ENCODE measurements at places on chromosomes 4 and X.

DNA sequence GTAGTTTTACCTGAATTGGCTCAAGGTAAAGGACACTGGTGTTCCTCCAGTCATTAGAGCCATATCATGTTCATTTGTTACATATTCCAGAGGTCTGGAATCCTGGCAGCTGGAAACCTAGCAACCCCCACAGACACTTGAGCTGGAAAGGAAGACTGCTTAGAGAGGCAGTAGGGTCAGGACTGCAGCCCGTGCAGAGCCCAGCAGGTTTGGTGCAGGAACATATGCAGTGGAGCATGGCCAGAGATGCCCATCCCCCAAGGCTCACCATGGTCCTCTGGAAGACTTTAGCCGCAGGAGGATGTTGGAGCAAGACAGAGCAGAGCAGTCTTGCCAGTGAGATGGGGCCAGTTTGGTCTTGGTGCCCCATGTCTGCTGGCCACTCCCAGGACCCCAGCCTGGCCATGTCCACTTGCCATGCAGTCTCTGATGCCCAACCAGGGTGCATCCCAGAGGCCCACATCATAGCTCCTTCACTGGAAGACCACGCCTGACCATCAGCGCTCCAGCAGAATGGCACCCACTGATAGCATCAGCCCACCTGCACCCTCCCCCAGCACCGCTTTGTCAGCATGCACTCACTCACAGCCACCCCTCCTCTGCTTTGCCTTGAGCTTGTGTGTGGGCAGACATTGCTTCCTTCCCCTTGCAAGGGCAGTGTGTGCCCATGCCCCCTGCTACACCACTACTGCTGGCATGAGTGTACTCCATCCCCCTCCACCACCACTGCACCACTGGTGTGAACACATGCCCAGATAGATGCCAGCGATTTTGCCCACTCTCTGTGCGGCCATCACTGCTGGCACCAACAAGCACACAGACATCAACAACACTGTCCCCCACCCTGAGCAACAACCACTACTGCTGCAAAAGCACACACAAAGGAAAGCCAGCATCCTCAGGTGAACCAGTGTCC, 190.3 kb upstream of the SPOCK3 start:
- DNase-seq = no peak

DNA sequence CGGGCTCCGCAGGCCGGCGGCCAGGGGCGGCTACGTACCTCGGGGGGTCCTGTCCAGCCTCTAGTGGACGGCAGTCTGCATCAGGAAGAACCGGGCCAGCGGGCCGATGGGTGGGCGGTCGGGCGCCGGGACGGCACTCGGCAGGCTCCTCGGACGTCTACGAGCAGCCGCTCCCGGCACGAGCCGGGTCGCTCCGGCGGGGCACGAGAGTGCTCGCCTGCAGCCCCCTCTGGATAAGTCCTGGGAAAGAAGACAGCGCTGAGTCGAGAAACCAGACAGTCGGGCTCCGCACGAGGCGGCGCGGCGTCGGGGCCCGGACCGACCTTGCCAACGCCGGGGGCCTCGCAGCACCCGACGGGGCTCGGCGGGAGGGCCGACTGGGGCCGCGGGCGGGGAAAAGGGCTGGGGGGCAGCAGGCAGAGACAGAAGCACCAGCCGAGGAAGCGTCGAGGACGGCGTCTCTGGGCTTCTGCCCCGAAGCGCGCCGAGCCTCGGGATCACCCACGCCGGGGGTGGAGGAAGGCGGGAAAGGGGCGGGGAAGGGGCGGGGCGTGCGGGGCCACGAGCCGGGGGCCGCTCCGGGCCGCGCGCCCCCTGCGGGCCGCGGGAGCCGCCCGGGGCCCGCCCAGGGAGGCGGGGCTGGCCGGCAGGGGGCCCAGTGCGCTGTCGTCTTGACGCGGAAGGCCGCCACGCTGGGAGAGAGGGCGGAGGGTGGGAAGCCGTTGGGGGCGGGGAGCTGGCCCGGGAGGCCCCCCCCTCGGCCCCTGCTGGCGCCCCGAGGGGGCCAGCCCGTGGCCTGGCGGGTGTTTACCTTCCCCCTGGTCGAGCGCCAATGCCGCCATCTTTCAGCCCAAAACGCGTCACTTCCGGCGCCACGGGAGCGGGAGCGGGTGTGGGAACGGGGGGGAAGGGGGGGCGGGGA, 1.9 kb downstream of the KLHL15 start:
- DNase-seq = peak; percentile 84

- DNase-seq = no peak
Observed at GRCh38 chr4:164383058-164383357, 370.9 kb upstream of the SMIM31 start.

DNA sequence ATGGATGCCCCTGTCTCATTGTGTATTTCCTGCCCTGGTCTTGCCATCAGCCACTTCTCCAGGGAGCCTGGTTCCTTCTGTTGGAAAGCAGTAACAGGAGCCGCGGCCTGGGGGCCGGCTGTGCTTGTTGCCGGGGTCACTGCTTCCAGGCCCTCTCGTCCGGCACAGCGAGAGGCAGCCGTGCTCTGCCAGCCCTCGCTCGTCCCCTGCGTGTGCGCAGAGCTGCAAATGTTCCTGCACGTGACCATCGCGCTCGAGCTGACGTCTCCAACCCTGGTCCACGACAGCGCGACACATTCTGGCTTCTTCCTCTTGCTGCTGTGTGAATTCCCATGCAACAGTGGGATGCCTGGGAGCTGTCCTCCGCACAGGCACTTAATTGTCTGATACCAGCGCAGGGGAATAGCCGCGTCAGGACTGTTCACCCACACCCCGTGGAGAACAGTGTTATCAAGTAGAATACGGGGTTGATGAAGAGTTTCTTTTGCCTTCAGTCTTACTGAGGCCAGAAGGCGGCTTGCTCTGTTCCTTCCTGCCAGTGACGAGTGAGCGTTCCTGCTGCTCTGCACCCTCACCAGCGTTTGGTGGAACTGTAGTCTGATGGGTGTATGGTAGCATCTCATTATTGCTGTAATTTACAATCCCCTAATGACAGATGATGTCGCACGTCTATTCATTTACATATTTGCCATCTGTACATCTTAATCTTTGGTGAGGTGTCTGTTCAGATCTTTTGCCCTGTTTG, 12.3 kb downstream of the PDE6B start:
- DNase-seq = no peak

DNA sequence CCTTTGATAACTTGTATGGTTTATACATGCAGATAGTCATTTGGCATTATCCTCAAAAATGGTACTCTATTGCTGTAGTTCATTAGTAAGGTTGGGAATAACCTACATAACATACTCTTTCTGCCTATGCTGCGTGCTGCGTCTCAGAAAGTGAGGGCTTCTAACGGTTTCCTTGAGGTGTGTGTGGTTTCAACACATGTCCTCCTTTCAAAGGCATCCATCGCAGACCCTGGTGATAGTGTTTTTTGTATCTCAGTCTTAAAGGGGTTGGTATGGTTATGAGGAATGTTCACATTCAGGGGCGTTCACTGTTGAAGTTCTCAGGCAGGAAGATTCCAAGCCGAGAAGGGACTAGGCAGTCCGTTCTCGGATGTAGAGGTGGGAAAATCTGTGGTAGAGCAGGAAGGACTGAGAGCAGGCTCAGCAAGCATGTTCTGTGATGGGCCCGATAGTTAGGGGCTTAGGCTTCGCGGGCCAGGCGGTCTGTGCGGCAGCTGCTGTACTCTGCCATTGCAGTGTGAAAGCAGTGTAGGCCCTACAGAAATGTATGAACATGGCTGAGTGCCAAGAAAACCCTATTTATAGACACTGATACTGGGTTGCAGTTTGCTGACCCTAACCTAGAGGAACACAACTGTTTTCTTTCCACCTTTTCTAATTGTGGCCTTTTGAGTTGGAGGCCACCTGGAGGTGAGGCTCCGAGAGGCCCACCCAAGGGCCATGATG, 123.2 kb downstream of the GPR143 start:
- no peak for DNase-seq

- no peak for DNase-seq
Observed at GRCh38 chrX:87578978-87579377, 61.4 kb downstream of the KLHL4 start.

DNA sequence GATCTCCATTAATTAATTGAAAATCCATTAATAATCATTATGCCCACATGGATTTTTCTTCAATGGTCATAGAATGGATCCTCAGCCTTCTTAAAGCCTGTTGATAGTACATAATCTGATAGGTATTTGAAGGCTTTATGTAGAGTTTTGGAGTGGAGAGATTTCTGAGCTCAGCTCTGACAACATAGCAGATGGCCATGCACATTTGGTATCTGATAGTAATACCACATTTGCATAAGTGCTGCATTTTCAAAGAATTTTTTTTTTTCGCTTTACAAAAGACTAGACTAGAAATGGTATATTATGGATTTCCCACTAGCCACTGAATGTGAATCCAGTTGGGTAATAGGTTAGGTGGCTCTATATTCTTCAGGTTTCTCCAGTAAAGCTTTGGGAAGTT, 440.6 kb downstream of the FGF13 start:
- no peak for DNase-seq

DNA sequence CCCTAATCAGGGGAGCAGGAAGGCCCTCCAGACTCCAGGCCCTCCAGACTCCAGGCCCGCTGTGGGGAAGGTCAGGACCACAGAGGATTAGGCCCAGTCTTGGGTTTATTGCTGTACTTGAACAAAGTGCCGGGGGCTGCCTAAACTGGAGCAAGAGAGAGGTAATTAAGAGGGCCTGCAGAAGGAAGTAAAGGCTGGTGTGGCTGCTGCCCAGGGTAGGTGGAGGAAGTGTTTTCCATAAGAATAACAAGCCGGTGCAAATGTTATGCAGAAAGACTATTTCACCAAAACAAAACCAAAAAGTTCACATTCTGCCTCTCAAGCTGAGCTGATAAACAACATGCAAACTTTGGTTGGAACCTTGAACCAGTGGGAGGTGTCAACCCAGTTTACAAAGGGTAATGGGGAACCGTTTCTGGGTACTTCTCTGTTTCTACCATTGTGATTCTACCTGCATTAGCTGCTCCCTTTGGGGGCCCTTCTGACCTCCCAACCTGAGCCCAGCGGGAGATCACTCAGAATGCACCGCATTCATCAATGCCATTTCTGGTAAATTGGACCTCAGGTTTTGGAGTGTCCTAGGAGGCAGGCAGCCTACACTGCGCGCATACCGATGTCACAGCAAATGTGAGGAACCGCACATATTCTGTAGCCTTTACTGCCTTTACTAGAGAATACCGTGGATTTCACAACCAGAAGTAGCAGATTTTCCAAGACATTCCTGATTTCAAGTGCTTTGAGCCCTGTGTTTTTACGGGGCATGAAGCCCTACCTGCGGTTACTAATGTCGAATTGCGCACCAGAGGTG, 59.7 kb upstream of the BCOR start:
- DNase-seq = no peak

DNA sequence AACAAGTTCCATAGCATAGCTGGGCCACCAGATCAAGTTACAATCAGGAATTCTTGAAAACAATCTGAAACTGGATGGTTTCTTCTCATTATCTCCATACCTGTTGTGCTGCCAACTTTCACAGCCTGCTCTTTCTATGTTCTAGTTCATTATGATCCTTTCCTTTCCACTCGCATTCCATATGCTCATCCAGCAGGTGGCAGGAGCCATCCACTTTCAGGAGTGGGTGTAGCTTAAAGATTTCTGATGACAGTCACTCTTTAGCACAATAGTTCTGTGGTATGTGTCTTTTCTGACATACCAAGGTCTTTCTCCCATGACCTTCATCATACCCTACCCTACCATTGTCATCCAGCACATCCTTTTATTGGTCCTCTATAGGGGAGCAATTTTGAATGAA, 46.4 kb downstream of the PAGE2 start:
- peak; percentile 30 for DNase-seq

DNA sequence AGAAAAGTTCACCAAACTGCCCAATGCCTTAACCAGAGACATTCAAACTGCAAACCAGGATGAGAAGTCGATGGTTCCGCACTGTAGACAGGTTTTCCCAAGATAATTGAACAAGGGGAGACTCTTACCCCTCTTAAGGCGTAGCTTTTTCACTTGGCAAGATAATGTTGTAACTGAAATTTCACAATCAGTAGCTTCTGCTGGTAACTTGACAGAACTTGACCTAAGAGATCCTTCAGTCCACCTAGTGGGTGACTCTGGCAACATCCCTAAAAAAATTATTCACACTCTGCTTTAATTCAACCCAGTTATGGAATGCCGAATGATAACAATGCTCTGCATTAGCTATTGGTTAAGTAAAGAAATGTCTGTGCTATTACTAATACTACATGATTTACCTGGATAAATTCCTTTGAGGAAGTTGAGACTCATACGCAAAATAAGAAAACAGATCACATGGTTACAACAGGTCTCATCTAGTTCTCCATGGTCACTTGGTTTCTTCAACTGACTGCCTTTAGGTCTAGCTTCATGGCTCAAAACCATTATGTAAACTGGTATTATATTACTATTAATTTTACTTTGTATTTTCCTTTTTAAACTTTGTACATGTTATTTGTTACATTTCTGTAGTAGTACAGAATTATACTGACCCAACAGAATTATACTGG, 9.1 kb downstream of the ELF2 start:
- peak; percentile 17 for DNase-seq

DNA sequence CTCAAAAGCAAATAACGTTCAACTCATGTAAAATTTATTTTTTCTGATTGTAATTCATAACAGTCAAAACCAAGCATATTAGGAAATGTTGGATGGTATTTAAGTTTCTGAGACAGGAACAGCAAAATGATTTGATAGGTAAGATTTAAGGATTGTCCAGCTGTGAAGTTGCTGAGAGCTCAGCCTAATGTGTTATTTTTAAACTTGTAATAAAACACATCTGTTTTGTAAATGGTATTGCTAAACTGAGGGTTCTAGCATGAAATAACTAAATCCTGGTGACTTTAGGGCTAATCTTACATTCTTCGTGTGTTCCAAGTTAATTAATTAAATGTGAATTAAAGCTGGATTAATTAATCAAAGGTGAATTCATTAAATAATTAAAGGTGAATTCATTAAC, 13.3 kb downstream of the TLR10 start:
- no peak for DNase-seq

DNA sequence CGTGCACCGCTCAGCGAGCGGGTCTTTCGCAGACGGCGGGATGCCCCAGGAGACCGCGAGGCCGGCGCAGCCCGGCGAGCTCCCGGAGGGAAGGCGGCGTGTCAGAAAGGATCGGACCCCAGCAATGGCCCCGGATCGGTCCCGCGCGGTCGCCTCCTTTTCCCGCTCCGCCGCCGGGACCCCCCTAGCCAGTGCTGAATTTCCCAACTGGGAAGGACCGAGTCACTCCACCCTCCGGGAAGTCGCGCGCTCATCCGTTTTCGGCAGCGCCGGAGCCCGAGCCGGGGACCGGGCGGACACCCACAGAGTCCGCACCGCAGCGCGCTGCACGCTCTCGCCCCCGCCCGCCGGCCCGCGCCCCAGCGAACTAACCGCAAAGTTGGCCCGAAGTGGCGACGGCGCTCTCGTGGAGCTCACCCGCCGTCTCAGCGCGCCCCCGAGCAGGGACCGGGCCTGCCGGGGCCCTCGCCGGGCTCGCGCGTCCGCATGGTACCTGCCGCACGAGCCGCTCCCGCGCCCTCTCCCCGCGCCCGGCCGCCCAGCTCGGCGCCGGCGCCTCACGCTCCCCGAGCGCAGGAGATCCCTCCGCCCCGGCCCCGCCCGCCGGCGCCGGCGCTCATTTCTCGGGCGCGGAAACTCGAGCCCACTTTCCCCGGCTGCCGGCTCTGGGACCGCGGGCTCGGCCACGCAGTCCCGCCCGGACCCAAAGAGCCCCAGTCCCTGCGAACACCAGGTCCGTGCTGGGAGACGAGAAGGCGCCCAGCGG, at the start of gene FAT1:
TSS of gene FAT1 (minus strand) at position 565 of the 766 bp plus-strand sequence. CDS start 14,029 bp downstream, outside the sequence.
- no peak for DNase-seq

Data from CD4-positive, alpha-beta T cell treated with Interleukin-21 for 1 hour (primary cell).